HFF-Myc (cell line): ENCODE measurements at places on chromosomes 2 and 18.

- DNase-seq: no peak
These were observed 366.7 kb upstream of the DLGAP1 start for GRCh38 chr18:4821801-4822200.

DNA sequence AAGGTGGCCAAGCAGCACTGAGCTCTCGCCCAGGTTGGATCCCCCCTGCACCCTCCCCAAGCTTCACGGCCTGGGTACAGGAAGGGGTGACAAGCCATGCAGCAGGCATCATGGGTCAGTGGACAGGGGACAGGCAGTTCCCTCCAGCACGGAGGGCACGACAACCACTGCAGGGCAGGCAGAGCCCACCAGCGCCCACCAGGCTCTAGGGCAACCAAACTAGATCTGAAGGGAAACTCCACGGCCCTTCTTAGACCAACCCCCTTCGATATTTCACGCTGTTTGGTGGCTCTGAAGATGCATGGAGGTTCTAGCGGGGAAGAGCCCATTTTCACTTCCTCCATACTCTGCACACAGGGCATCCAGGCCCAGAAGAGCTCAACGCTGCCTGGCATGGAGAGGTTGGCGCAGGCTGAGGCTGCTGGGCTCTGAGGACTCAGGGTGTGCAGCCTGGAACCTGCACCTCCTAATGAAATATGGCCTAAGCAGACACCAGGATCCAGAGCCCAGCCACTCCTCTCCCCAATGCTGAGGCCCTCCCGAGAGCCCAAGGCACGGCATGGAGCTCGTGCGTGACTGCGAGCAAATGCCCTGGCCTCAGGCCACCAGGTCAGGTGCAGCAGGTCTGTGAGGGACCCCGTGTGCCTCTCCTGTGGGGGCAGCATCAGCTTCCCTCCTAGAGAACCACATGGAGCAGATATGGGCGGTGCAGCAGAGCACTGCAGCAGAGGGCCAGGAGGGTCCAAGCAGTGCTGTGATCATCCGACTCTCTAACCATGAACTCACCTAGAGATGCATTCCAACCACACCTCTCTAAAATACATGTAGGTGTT, 8.7 kb upstream of the MTERF4 start:
- no peak for DNase-seq

DNA sequence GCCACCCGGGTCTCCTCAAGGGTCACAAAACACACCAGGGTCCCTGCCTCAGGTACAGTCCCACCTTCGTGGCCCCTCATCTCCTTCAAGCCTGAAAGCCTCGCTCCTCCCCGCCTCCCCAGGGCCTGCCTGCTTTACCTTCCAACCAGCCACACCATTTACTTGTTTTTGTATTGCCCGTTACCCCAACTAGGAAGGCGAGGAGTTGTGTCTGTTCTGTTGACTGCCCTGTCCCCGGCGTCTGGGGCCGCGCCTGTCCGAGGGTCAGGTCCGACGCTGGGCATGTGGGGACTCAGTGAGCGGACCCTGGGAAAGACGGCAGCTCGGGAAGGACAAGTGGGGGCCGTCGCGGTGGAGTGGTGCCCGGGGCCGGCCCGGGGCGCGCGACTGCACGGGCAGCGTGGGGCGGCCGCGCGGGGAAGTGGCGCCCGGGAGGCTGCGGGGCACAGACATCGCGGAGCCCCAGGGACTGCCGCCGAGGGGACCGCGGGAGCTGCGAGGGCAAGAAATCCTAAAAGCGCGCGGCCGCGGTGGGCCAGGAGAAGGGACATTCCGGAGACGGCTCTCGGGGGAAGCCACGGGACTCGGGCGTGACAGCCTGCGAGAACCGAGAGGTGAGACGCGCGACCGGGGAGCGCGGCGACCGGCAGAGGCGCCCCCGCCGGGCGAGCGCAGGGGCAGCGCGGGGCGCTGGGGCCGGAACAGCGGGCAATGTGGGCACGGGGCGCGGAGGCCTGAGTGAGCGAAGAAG, 797 bp upstream of the GRHL1 start:
- no peak for DNase-seq

GRCh38 chr18:28080876-28081300, 96.0 kb downstream of the CDH2 start:
- no peak for DNase-seq

DNA sequence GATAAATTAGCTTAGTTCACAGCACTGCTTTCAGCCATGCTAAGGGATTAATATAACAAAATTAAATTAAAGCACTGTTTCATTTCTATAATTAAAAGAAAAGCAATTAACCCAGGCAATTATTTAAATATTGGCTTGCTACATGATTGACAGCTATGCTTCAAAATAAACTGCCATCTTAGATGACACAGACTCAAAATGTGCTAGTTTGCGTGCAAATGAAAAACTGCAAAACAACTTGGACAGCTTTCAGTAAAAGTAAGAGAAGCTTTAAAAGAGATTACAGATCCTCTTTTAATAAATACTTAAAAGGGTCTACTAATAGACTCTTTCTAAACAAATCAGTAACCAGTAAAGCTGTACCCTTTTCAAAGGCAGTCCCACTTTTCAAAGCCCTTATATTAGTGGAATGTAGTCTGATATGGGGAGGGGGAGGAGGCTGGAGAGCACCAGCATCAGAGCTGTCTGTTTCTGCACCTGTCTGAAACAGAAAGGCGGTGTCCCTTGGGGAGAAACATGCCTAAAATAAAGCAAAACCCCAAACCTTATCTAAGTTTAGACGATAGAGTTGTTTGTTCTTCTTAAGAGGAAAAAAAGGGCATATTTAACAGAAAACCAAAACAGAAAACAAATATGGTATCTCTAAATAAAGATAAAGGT, 20.8 kb downstream of the EIF2AK3 start:
- DNase-seq: no peak

GRCh38 chr2:86290596-86291327, 46.7 kb downstream of the REEP1 start:
- DNase-seq: no peak

- no peak for DNase-seq
These were observed 225.7 kb upstream of the FANCL start for GRCh38 chr2:58466804-58467203.

GRCh38 chr2:6309415-6310255, 556.1 kb downstream of the CMPK2 start:
- DNase-seq: no peak

- DNase-seq: peak; percentile 40
These were observed 380.4 kb downstream of the TNS1 start for GRCh38 chr2:217622205-217623060.

- DNase-seq: no peak
These were observed 10.6 kb upstream of the IHH start for GRCh38 chr2:219071131-219071816.

- no peak for DNase-seq
These were observed 13.2 kb downstream of the ITM2C start for GRCh38 chr2:230877759-230878598.

DNA sequence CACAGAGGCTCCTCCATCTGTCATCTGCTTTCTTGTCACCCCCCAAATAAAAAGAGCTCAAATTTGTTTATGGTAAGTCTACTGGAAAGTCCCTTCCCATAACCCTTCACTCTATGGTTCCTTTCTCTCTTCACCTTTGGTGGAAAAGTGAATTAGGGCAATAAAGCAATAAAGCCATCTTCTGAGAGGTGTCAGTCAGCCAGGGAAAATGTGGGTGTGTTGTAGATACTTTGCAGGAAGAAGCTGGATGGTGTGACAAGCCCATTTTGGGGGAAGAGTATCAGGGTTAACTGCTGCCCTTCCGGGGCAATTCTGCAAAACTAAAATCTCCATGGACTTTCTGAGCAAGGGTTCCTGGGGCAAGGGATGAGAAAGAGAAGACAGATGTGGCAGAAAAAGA, 197.9 kb downstream of the SH3BP4 start:
- no peak for DNase-seq

GRCh38 chr18:37253394-37254235, 312.0 kb downstream of the CELF4 start:
- no peak for DNase-seq

DNA sequence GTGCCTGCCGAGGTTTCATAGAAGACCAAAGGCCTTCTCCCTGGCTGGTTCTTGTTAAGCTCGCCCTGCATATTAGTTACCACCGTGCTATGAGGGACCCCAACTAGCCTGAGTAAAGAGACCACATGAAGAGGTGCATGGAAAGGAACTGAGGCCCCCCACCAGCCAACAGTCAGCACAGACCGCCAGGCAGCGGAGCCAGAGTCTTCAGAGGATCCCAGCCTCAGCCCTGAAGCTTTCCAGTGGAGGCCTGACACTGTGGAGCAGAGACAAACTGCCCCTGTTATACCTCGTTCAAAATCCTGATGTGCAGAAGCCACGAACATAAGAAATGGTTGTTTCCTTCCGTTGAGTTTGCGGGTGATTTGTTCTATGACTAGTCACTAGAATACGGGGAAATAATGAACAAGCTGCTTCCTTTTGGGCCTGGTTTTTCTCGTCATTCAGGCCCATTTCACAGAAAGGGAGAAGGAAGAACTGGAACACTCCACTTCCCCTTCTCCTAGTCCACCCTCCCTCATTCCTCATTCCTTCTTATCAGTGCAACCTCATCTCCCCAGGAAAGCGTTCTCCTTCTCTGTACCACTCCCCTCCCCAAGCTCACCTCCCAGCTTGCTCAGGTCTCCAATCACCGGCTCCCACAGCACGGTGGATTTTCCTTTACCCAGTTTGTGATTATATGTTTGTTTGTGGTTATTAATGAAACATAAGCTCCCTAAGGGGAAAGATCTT, 3.0 kb upstream of the GLI2 start:
- no peak for DNase-seq

DNA sequence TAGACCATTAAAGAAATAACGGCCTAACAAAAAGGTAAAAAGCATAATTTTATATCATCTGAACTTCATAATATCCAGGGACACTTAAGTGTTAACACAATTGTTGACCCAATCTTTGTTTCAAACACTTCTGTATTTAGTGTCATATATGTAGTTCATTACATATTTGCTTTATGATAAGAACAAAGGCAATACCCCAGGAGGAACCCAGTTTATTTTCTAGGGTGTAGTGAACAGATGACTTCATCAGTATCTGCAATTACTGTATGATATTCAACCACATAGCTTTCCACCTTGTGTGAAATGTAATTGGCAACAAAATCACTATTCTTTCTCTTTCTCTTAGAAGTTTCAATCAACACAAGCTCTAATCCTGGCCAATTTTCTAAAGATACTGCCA, 177.8 kb downstream of the SLC39A10 start:
- no peak for DNase-seq

- DNase-seq: no peak
These were observed 12.8 kb downstream of the DNAJB2 start for GRCh38 chr2:219291910-219292490.

- no peak for DNase-seq
These were observed 533.3 kb downstream of the SOCS6 start for GRCh38 chr18:70822117-70822516.

- DNase-seq: no peak
These were observed 68.9 kb upstream of the CNGA3 start for GRCh38 chr2:98277162-98277859.

- no peak for DNase-seq
These were observed 345.3 kb upstream of the CDH2 start for GRCh38 chr18:28522236-28522635.

DNA sequence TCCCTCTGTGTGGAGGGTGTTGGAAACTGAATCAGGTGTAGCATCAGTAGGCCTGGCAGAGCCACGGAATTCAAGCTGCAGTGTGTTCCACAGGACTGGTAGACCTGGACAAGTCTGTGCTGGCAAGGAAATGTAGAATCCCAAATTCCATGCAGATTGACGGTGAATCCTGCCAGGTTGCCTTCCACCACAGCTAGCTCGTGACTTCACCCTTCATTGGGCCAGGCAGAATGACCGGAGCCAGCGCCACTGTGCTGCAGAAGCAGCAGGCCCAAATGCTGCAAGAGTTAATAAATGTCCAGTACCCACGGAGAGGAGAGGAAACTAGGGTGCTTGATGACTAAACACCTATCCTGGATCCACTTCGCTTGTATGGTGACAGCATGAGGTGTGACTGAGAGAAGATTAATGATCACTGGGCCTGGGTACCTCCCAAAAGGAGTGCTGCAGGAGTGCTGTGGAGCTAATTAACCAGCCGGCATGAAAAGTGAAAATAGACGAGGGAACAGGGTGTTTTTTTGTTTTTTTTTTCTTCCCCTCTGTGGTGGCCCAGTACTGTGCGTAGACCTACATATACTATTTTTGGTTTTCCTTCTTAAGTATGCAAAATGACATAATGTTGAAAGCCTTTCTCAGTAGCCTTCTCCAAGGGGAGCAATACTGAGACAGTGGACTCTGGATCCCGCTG, 122.2 kb downstream of the TANC1 start:
- DNase-seq: no peak

GRCh38 chr2:60671966-60672365, 84.1 kb upstream of the PAPOLG start:
- no peak for DNase-seq

- DNase-seq: no peak
These were observed 427.5 kb upstream of the CDH20 start for GRCh38 chr18:60905699-60906098.

- peak; percentile 66 for DNase-seq
These were observed 118.5 kb upstream of the ALPP start for GRCh38 chr2:232260075-232260474.

- peak; percentile 70 for DNase-seq
These were observed 124.9 kb downstream of the RDH14 start for GRCh38 chr2:18435426-18436037.

DNA sequence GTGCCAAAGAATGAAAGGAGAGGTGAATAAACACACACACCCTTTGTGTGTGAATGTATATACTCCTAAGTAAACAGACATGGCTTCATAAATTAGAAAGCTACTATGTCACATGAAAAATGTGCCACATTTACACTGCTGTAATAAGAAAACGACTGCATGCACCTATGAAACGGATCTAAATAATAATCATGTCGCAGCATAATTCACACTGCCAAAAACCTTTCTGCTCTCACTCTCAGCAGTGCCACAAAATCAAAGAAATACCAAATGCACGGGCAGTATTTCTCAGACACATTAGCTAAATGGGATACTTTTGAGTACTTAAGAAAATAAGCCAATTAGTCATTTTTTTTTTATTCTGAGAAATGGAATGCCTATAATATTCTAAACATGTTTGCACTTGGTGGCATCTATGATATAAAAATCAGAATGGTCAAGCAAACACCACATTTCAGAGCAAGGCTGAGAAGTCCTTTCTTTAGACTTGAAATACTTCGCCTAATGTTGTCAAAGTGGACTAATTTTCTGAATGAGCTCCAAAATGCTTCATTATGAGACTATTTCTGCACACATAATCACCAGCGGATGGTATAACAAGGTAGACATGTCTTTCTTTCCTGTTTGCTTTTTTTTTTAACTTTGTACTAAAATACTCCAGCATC, 6.6 kb downstream of the BCL11A start:
- no peak for DNase-seq

DNA sequence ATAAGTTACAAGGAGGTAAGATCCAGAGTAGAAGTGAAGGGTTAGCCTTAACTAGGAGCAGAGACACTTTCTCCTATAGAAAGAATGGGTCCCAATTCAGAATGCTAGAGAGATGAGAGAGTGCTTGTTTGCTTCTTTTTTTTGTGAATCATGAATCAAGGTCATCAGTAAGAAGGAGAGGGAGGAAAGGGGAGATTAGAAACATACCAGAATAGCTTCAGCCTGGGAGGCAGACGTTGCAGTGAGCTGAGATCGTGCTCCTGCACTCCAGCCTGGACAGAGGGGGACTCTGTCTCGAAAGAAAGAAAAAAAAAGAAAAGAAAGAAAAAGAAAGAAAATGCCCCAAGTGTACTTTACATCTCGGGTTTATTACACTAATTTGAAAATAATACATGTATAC, 55.8 kb upstream of the SLC35F5 start:
- DNase-seq: no peak
